ENCODE measurements at places on chromosomes 6 and 20.

- DNase-seq = no peak
Measured at GRCh38 chr6:112511441-112511840, 164.3 kb downstream of the RFPL4B start.

GRCh38 chr6:144896289-144896688 lies 611.2 kb downstream of the UTRN start:
- DNase-seq = no peak

GRCh38 chr6:45476341-45476740 lies 98.6 kb upstream of the SUPT3H start:
- peak; percentile 75 for DNase-seq

GRCh38 chr6:88588938-88589337 lies 374.5 kb downstream of the RNGTT start:
- no peak for DNase-seq

GRCh38 chr6:89840538-89840937 lies 10.9 kb downstream of the CASP8AP2 start:
- DNase-seq = no peak

GRCh38 chr6:55543633-55544309 lies 35.2 kb downstream of the HMGCLL1 start:
- no peak for DNase-seq

GRCh38 chr6:66179361-66179760 lies 472.3 kb upstream of the EYS start:
- no peak for DNase-seq

DNA sequence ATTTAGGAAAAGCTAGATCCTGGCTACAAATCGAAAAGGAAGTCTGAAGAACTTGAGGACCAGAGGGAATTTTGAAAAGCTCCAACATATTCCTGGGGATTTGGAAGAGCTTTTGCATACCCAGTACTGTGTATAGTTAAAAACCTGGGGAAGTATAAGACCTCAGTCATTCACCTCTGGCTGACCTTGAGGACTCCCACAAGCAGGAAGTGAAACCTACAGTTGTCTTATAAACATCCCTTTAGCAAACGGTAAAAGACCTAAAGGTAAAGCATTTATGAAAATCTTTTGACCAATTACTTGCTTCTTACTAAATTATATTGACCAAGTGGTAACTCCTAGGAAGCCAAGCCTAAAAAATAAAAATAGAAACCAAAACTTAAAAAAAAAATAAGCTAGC lies 175.0 kb downstream of the HAO1 start:
- no peak for DNase-seq

GRCh38 chr6:108165714-108166663 lies at the start of gene NR2E1:
NR2E1 (plus strand) TSS chr6:108166022; CDS start chr6:108166766, 744 bp downstream.
- peak; percentile 59 for DNase-seq

DNA sequence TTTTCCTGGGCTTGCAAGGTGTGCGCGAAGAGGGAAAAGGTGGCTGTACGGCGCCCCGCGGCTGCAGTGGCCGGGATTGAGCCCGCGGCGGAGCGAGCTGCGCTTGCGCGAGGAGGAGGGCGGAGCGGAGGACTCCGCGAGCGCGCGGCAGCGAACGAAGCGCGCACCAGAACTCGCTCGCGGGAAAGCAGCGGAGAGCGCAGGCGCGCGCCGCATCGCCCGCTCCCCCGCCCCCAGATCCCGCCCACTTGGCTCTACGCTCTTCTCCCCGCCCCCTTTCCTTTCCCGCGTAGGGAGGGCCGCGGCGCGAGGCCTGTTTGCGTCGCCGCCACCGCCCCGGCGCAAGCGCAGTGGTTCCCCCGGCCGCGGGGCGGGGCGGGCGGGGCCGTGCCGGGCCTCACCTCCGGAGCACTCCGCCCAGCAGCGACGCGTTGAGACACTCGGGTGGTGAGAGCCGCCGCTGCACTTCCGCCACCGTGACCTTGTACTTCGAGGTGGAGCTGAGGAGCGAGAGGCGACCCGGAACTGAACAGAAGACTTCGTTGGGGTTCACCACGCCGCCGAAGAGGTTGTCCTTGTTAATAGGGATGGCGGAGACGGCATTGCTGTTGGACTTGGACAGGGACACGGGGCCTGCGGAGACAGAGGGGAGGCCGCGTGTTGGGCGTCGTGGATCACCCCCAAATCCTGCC lies 10.6 kb downstream of the TFAP2A start:
- DNase-seq = peak; percentile 86

DNA sequence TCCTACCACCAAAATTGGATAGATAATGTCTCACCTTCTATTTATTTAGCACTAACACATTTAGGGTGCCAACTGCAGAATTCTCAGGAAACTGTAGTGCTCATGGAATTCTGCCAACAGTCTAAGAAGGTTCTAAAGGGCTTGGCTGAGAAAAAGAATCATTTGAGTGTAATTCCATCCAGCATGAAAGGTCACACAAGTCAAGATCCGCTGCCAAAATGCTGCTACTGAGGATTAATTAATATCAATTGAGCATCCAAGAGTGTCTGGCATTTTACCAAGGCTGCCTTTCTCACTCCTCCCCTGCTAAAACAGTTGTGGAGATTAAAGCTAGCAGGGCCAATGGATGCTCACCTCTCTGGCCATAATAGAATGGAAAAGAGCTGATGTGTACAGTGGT lies 112.7 kb downstream of the FHL5 start:
- no peak for DNase-seq

DNA sequence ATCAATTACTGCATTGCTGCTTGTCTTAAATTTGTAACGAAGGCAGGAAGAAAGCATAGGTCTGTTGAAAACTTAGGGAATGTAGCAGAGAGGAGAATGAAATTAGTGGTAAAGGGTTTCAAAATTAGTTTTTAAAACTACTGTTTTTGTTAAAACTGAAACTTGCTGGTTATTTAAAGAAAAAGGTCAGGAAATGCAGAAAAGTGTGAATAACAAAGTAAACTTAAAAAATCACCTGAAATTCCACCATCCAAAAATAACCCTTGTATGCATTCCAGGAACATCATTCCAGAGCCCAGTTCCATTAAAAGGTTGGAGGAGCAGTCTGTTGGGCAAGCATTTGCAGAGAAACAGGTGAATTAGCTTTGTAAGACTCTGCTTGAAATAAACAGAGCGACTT lies 3.1 kb upstream of the MOXD1 start:
- DNase-seq = no peak

DNA sequence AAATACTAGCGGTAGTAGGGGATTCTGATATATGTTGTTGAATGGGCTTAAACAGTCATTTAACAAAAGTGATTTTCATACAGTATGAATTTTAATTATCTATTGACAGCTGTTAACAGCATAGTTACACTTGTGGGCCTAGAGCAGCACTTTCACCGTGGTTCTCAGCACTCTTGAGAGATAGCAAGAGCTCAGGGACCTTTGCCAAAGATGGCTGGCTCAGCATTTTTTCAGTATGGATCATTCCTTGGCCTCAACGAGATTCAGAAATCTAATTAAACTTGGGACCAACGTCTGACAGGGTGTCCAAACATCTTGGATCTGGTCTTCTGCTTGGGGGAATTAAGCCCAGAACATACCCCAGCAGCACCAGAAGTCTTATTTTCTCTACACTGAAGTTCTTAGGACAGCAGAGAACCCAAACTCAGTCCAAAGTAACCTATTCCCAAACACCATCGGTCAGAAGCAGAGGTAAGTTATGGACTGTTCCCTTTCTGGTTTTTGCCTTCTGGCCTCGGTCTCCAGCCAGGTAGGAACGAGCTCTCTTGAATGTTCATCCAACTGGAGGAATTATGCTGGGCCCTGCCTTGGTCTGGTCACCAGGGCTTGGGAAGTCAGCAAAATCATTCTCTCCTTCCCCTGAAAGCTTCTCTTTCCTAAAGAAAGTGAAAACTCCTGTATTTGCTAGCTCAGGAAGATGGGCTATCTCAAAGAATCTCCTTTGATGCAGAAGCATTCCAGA lies 25.7 kb downstream of the PRPH2 start:
- DNase-seq = no peak

GRCh38 chr6:137111296-137112066 lies 62.0 kb downstream of the IL22RA2 start:
- no peak for DNase-seq

GRCh38 chr6:98044151-98044561 lies 761.1 kb upstream of the MMS22L start:
- no peak for DNase-seq

DNA sequence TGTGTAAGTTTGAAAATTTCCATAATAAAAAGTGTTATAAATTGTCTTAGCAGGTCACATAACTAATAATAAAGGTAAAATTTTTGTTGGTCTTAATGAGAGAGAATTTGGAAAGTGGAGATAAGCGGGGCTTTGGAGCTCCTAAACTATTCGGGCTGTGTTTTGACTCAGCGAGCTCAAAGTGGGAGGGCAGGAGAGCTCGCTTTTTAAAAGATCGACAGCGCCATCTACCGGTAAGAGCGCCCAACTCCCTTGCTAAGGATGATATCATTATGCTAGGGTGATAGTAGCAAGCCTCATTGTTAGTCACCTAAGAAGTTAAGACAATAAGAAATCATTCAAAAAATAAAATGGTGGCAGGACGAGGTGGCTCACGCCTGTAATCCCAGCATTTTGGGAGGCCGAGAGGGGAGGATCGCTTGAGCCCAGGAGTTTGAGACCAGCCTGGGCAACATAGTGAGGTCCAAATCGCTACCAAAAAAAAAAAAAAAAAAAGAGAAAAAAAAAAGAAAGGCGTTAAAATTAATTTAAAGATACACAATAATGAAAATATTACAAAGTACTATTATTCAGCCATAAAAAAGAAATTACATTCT lies 24.8 kb downstream of the C6orf15 start:
- peak; percentile 87 for DNase-seq

DNA sequence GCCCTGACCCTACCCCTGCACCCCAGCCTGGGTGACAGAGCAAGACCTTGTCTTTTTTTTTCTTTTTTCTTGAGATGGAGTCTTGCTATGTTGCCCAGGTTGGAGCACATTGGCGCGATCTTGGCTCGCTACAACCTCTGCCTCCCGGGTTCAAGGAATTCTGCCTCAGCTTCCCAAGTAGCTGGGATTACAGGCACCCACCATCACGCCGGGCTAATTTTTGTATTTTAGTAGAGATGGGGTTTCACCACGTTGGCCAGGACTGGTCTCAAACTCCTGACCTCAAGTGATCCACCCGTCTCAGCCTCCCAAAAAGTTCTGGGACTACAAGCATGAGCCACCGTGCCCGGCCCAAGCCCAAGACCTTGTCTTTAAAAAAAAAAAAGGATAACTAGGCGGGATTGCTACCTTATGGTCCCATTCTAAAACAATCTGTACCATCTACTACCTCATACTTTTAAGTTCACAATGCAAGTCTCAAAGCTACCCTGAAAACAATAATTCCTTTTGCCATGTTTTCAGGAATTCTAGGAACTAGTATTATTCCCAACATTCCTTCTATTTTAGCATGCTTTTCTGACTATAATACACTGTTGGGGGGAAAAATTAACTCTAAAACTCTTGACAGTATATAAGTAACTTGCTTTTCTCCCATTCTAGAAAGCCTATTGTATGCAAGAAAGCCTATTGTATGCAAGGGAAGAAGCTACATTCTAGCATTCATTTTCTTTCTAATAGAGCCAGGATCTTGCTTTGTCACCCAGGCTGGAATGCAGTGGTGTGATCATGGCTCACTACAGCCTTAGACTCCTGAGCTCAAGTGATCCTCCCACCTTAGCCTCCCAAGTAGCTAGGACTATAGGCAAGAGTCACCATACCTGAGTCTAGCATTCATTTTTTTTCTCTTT lies 6.6 kb downstream of the TUBB start:
- no peak for DNase-seq

GRCh38 chr6:49888742-49889431 lies 22.6 kb upstream of the CRISP1 start:
- no peak for DNase-seq

DNA sequence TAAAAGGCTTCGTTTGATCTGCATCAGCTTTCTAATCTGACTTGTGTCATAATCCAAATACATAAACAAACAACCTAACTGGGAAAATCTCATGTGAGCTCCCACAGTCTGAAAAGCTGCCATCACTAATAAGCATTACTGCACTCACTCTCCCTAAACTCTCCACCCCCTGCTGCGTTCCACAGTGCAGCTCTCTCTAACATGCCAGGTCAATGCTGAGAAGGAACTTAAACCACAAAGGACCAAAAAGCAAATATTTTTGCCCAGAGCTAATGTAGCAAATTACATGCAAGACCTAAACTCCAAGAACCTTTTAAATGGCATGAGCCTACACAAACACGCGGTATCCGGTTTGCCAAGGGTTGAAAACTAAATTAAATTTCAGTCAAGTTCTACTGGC lies 542.3 kb upstream of the JARID2 start:
- DNase-seq = no peak

DNA sequence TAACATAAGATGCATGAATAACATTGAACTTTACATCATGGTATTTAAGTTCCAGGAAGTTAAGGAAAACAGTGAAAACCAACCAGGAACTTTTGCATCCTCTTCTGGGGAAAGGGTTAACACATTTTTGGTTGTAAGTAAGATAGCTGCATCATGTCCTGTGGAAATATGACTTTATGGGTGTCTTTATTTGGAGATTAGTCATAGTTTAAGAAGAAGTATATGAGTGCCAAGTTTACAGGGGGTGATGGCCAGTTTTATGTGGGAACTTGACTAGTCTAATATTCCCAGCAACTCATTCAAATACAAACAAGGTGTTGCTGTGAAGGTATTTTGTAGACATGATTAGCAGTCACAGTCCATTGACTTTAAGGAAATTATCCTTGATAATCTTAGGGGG lies 78.0 kb downstream of the PDE10A start:
- DNase-seq = no peak

DNA sequence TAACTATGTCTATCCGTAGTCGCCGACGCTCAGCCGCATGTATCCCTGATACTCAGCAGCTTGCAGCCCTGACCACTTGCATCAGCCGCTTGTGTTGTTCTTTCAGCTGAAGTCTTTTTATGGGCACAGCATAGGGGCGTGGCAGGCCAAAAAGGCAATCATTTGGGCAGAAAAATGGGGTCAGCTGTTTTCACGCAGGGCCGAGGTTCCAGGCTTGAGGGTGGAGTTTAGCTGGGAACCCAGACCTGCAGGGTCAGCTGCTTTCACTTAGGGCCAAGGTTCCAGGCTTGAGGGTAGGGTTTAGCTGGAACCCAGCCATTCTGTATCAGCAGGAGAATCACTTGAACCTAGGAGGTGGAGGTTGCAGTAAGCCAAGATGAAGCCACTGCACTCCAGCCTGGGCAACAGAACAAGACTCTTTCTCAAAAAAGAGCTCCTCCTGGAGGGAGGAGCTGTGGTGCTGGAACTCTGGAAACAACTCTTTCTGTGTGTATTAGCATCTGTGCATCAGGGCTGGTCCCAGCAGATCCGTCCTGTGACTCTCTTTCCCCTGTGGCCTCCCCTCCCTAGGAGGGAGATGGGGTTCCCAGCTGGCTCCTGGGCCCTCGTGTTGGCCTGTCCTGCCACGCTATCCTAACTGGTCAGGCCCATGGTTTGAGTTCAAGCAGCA lies 56.9 kb upstream of the PRND start:
- DNase-seq = no peak

DNA sequence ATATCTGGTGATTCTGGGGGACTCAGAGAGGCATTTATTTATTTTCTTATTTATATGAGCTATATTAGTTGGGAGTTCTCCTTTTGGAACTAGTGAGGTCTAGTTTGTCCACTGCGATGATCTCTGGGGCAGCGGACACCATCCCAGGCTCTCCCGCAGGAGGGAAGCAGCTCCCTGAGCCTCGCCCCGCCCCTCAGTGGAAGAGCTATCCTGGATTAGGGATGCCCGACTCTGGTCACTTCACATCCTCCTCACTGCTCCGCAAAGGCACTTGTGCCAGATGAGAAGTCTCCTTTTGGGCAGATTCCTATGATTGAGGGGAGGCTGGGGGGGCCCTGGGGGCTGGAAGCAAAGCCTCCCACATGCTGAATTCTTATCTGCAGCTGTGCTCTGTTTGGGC lies 3.6 kb upstream of the MAS1 start:
- DNase-seq = no peak

GRCh38 chr6:121614115-121614514 lies 178.7 kb downstream of the GJA1 start:
- no peak for DNase-seq

GRCh38 chr6:119760046-119760445 lies 410.5 kb upstream of the MAN1A1 start:
- no peak for DNase-seq

Measured in putamen (tissue), 1 donor.